ENCODE measurements at places on chromosomes 5 and 9.

DNA sequence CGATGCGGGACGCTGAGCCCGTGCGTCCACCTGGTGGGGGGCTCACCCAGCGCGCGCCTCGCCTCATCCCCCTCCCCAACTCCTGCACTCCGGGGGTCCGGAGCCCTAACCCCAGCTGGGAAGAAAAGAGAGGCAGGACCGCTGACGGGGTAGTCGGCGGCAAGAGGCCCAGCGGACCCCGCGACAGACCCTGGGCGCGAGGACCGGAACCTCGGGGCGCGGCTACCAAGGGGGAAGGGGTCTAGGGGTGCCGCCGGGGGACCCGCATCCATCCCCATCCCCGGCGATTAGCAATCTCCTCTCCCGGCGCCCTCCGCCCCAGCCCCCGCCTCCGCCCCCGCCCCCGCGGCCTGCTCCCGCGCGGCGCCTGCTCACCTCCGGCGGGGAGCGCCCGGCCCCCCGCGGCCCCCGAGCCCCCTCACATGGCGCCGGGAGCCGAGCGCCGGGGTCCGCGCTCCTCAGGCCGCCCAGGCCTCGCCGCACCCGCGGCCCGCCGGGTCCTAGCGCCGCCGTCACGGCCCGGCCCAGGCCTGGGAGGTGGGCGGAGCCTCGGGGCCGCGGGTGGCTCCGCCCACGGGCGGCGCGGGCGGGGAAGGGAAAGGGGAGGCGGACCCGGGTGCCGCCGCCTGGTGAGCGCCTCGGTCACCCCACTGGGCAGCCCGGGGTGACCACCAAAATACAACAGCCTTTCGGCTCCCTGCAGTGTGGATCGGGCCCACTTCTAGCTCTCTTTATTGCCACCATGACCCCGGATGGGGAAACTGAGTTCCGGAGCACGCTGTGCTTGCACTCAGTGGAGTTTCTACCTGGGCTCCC is at the start of gene ST6GALNAC6:
ST6GALNAC6 (minus strand) TSS at position 476 of the 816 bp plus-strand sequence. CDS start 1,622 bp downstream, outside the sequence.
- peak; percentile 38 for DNase-seq

DNA sequence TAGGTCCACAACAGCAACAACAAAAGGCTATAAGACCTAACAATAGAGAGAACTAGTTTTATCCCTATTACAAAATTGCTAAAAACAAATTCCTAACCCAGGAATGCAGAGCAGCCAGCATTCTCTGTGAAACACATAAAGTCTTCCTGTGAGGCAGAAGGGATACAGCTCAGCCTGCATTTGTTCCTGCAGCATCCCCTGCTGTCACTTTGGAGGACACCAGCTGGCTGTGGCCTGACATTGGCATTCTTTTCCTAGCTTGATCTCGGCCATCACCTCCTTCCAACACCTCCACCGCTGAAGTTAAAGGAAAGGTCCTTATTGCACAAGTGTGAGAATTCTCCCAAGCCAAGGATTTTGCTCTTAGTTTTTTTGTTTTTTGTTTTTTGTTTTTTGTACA is 186.1 kb downstream of the SNCAIP start:
- DNase-seq: no peak

DNA sequence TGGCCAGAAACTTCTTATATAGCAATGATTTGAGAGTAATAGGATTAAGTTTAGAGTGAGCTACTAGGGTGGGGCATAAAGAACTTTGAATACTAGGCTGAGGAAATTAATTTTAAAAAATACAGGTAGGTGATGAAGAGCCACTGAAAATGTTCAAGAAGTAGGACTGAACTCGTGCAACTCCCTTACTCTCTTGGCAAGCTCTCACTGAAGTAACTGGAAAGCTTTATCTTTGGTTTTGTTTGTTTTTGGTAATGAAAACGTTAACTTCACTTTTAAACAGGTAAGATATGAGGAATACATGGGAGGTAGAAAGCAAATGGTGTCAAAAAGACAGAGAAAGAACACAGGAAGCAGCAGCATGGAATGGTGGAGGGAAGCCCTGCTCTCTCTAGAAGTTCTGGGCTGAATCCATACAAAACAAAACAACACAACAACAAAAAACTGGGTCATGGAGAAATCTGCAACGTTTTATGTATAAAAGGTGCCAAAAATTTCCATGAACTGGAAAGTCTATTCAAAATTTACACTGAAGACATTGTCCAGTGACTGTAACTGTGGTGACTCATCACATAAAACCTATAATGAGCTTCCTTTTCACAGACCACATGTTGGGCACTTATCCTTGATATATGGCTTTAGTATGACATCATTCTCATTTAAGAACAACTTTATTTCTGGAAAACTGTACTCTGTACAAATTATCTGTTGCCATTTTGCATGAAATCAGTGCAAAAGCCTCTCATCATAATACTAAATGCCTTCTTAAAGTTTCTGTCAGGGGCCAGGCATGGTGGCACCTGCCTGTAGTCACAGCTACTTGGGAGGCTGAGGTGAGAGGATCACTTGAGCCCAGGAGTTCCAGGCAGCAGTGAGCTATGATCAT is 91.2 kb upstream of the CHD1 start:
- DNase-seq: no peak

DNA sequence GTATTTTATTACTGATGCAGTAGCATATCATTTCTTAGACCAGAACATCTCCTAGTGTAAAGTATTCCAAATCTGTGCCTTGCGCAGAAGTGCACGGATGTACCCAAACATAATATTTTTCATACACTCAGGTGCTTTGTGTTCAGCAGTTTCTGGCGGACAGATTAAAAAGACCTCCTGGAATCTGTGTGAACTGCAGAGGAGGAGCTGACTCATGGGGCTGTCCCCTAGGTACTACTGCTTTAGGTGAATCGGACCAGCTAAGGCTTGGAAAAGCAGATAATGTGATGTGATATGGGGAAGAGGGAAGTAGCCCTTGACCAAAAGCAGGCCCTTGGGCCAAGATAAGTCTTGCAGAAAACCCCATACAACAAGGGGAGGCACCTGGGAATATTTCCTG is 310.1 kb downstream of the PLK2 start:
- DNase-seq: no peak

- DNase-seq: no peak
These were observed 9.0 kb upstream of the RFX3 start for GRCh38 chr9:3534614-3535404.

GRCh38 chr9:37281541-37281940 is 141.0 kb upstream of the GRHPR start:
- no peak for DNase-seq

DNA sequence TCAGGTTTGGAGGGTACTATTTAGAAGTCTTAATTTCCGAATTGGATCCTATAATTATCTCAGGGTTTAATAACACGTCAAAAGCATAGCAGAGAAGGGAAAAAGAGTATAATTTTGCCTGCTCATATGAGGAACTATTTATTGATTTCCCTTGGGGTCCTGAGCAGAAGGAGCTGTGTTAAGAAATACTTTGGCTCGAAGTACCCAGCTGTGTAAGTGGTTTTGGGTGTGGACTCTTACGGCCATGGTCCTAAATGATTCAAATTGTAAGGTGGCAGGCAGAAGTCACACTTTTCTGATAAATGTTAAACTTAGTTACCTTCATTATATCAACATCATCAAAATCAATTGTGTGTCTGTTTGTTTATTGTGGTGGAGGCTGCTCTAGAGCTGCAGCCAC is 190.4 kb downstream of the MTRR start:
- no peak for DNase-seq

- no peak for DNase-seq
These were observed 194.1 kb upstream of the EFNA5 start for GRCh38 chr5:107864793-107865192.

DNA sequence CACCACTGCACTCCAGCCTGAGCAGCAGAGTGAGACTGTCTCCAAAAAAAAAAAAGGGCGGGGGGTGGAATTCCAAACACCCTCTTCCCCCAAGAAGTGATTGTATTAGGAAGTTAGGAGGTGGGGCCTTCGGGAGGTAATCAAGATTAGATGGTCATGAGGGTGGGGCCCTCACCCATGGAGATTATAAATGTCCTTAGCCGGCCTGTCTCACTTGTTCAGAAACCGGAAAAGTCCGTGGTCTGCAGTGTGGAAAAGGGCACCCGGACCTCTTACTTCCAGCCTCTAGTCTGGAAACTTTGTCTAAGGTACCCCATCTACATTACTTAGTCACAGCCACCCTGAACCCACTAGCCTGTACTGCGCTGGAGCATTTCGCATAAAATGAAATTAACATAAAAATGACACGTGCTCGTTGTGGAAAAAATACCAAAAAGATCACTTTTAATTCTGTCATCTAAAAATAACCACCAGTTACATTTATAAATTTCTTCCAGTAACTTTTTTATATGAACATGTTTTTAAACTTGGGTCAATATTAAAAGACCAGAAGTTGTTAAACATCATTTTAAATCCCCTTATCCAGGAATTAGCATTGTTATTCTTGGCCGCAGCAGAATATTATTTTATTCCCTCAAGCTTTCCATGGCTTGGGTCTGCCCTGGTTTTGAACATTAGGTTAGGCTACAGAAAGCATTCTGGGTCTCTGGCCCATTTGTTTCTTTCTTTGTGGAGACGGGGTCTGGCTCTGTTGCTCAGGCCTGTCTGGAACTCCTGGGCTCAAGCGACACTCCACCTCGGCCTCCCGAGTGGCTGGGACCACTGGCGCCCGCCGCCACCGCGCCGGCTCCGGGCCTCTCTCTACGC is 1.2 kb upstream of the CKS2 start:
- DNase-seq: no peak

DNA sequence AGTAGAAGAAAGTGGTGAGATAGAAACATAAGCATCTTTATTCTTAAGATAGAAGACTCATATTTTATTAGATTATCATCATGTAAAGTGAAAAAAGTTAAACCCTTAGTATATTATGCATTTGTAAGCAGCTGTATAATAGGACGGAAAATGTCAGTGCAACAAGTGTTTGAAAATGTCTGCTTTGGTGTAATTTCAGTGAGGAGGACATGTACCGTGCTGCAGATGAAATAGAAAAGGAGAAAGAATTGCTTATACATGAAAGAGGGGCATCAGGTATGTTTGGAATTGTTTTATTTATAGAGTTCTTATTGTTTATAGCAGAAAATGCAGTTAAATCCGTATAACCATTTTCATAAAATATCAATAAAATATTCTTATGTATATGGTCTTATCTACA is 8.9 kb downstream of the OTULIN start:
- no peak for DNase-seq

DNA sequence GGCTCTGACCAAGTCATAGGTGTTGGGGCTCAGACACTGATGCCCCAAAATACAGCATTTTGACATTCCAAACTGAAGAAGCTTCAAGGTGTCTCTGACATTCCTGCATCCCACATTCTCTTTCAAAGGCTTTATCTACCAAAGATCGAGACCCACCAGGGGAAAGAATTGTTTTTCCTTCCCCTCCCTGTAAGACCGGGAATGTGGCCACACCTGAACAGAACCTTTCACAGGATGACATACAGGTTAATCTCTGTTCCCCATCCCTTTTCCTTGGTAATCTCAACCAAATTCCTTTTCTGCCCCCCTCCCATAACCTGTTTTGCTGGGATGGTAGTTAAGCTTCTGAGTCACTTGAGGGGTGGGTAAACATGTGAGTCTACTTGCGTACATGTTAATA is 72.3 kb downstream of the IQGAP2 start:
- no peak for DNase-seq

- DNase-seq: no peak
These were observed 93.1 kb upstream of the TLE1 start for GRCh38 chr9:81782313-81782995.

DNA sequence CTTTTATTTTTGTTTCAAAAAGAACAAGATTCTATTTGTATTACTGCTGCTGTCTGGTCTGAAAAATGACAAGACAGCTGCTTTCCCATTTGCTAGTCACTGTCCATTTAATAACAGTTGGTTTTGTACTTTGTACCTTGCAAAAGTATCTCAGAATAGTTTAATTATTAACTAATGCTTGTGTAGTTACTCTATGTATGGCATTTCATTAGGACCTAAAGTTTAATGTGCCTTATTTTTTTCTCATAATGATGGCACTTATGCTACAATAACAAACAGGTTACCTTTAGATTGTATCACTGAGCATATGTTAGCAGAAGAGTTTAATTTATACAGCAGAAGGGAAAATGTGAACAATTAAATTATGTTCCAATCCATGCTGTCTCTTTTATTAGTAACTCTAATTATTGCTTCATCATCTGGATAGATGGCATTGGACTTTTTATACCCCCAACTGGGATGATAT is 134.2 kb downstream of the CDH10 start:
- DNase-seq: no peak

GRCh38 chr5:90802474-90803317 is 244.1 kb downstream of the ADGRV1 start:
- no peak for DNase-seq

- no peak for DNase-seq
These were observed 2.9 kb downstream of the IQGAP2 start for GRCh38 chr5:76406014-76406413.

DNA sequence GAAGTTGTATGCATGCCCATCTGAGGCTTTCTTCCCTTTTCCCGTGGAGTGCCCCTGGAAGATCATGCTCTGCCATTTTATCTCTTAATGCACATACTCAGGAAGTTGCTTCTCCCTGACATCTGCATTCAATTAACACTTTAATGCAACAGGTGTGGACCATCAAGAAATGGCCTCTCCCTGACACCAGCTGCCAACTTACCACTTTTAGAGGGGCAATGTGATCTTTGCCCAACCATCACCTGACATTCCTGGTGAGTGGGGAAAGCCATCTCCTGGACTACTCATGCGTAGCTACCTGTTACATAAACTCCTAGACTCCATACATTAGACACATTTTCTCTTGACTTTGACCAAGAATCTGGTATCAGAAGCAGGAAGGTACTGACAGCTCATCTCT is 1450.4 kb upstream of the CDH9 start:
- no peak for DNase-seq

DNA sequence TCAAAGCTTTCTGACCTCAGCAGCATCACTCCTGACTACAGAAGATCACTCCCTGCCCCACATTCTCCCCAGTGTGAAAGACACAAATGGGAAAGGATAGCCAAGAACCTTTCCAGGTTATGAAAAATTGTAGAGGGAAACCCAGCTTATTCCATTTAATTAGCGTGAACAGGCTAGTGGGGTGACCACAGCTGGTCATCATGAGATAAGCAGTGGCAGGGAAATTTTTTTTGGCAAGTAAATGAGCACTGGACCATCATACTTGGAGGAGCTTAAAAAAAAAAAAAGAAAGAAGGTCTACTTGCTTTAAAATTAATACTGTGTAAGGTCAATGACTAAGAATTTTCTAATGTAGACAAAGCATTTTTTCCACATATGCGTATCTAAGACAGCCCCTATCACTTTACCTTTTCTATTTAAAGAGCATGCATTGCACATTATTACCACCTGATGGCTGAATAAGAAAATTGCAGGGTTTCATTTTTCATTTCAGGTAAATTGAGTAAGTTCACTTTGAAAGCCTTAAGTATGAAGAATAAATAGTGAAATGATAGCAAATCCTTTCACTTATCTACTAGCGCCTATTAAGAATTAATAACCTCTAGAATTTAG is 123.6 kb downstream of the ELAVL2 start:
- DNase-seq: no peak

GRCh38 chr5:67156976-67157583 is 39.5 kb downstream of the CD180 start:
- DNase-seq: no peak
